ENCODE measurements at places on chromosomes 7 and 10.
A peak's percentile ranks its signal among the peaks of the same experiment; 100 is the strongest.

GRCh38 chr7:82745117-82745516 is 301.5 kb upstream of the CACNA2D1 start:
- DNase-seq = no peak

GRCh38 chr7:155865830-155866525 is 53.7 kb upstream of the SHH start:
- DNase-seq = no peak

- DNase-seq = no peak
Measured at GRCh38 chr7:19327018-19327417, 181.8 kb upstream of the FERD3L start.

DNA sequence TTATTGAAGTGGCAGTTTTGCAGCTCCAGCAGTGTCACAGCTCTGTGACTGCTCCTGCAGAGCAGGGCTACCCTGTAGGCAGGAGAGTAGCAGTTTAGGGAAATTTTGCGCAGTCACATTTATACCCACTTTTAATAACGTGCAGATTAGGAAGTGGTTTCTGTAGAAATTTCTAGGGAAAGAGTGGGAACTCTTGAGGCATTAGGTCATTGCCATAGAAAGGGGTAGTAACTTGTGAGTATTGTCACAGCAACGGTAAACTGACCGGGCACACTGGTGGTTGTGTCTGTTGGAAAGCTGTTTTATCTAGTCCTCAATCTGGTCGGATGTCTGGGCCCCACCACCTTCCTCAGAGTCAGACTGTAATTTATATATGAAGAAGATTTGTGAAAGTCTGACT is 51.9 kb downstream of the CDC14C start:
- no peak for DNase-seq

DNA sequence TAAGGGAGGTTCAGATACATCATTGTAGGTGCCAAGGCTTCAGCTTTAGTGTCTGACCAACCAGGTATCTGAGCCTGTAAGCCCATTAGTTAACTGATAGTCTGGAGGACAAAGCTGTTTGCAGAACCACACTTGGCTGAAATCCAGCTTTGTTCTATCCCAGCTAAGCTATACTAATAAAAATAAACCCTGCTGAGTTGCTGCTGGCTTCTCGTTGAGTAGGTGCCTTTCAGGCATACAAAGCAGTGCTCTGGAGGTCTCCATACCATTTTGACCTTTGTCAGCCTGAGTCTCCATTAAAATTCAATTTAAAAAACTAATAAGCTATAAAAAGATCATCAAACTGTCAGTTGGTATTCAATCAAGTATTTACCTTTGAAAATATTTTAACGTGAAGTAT is 22.0 kb downstream of the CDCA7L start:
- peak; percentile 31 for DNase-seq

DNA sequence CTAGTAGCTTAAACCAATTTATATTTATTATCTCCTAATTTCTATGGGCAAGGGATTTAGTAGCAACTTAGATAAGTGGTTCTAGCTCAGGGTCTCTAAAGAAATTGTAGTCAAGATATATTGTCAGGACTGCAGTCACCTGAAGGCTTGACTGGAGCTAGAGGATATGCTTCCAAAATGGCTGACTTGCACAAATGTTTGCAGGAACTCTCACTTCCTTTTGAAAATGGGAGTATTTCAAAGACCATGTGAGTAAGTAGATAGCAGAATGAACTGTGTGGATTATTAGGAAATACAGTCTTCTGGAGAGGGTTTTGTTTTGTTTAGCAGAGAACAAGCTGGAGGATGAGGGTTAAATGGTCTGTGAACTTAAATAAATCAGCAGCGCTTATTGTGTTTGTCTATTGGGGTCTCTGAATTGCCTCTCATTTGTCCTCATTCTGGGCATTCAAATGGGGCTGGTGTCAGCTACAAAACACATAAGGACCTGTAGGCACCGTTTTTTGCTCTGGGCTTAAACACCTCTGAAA is 524.6 kb downstream of the LRMDA start:
- DNase-seq = no peak
